ENCODE measurements at places on chromosomes 3 and 15.

- DNase-seq = peak; percentile 76
These were observed 2.2 kb downstream of the FOXB1 start for GRCh38 chr15:60006203-60006862.

DNA sequence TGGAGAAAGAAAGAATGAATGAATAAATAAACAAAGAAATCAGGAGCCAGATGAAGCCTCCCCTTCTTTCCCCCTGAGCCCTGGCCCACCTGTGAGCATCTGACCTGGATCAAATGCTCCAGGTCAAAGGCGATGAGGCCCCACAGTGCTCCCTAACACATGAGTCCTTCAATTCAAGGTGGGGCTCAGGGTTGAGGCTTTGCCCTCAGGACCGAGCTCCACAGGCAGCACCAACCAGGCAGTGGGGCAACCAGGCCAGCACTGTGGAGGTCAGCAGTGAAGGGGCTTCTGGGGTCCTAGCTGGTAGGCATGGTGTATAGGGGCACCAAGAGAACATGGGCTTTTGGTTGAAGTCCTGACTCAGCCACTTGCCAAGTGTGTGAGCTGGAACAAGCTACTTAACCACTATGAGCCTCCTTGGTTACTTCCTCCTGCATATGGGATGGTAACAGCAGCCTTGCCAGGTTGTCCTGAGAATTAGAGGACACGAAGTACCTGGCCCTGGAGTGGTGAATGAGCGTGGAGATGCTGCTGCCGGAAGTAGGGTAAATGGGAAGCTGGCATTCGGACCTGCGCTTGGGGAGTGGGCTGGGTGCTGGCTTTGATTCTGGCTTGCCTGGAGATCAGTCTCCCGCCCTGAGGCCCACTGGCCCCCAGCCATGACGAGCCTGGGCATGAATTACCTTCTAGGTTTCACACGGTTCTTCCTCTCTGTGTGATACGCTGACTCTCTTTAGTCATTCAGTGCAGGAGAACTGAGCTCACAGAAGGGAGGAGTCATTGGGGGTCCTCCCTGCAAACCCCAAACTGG, 10.0 kb upstream of the PAQR5 start:
- DNase-seq = no peak

DNA sequence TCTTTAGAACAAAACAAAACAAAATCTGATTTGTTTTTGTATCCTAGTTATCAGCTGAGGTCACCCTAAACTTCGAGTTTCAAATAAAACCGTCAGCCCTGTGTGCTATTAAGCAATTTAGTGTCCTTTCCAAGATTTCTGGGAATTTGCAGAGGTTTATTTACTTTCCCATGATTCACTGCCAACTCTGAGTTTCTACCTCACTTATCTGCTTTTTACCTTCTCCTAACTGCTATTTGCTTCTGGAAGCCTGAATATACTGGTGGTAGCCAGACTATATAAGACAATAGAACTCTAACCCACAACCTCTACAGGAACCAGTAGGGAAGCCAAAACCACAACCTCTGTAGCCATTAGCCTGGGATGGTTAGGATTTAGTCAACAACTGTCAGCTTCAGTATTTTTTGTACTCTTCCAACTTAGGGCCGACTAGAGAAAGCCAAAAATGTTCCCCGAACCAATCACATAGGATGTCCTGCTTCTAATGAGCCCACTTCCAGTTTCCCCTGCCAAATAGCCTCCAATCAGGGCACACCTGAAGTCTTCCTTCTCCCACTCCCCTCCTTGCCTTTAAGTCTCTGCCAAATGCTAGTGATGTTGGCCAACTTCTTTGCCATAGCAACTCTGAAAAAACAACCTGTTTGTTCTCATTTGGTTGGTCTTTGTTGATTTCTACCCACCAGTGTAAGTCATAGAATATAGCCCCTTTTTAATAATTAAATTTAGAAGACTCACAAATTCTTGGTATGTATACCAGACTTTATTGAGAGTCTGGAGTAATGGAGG, 273.1 kb downstream of the ULK4 start:
- no peak for DNase-seq

GRCh38 chr3:167854846-167855245, 119.3 kb downstream of the SERPINI1 start:
- no peak for DNase-seq

DNA sequence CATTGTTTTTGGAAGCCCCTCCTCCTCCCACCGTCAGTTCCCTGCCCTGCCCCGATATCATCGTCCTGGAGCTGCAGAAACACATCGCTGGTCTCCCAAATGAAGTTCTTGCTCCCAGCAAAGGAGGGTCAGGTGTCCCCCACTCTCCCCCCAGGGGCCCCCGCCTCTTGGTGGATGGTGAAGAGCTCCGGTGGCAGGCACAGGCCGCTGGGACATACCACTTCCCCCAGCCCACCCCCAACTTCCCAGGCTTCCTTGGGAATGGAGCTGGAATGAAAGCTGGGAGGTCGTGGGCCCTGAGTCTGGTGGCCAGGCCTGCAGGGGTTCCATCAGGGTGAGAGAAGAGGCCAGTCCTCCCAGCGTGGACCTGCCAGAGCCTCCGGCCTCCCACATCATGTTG, 137.7 kb downstream of the CHSY1 start:
- DNase-seq = no peak

GRCh38 chr15:58548308-58549012, 116.7 kb downstream of the LIPC start:
- DNase-seq = no peak

DNA sequence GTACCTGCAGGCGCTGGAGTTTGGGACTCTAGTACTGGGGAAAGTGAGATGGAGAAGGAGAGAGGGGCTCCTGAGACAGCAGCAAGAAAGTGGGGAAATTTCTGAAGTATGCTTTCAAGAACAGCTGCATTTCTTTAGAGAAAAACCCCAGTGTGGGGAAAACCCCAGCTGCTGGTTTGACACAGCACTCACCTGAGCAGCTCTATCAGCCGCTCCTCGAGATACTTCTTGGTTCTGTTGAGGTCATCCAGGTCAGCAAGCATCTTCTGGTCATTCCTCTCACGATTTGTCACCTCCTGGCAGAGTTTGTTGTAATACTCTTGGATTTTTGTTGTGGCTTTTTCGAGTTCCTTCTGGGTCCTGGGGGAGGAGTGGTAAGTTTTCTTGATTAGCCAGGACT, 18.8 kb downstream of the CXCR6 start:
- no peak for DNase-seq

GRCh38 chr15:99850517-99850916, 117.3 kb upstream of the LYSMD4 start:
- DNase-seq = no peak

DNA sequence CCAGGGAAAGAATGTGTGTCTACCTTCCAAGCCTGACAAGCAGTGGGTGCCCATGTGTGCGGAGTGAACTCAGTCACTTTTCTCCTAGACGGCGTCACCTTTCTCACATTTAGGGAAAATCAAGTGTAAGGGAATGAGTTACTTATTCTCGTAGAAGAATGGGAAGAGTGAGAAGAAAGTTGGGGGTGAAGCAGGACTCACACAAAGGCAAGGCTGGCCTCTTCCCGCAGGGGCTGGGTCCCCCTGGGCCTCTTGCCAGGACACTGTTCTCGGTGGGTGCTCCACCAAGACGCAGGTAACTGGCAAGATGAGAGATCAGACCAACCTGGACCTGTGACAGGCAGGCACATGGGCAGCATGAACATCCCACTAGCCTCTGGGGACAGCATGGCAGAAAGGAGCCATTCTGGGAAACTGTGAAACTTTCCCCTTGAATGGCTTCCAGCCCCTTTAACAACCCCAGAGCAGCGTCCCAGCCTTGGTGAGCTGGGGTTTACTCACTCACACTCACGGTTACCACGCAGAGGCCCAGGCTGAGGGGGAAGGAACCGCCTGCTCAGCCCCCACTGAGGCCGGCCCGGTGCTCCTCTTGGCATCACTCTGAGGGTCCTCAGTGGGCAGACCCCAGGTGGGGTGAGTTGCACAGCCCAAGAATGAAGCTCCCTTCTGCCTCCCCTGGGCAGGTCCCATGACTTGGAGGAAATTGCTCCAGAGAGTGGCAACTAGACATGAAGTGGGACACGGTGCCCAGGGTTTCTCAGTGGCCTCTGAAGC, 15.0 kb upstream of the SRP14 start:
- no peak for DNase-seq

GRCh38 chr3:43076857-43077256, 29.0 kb downstream of the POMGNT2 start:
- no peak for DNase-seq

GRCh38 chr15:95901271-95901670, 429.2 kb upstream of the NR2F2 start:
- no peak for DNase-seq

GRCh38 chr3:50423543-50423942, 64.2 kb upstream of the TMEM115 start:
- DNase-seq = no peak

DNA sequence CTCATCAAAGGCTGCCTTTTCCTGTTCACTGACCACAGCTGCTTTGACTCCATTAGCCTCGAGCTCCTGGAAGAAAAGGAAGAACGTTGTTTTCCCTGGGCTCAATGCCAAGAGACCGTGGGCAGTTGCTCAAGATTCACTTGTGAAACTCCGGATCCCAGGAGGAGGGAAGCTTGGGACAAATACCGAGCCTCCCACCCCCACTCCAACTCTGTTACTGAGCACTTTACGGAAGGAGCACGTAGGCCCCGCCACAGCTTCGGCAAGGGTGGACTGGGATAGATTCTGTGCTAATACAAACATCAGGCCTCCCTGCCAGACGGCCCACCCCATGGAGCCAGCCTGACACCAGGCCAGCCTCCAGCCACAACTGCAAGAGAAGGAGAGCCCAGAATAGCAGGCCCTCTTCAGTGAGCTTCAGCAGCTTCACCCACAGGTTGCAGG, 10.8 kb upstream of the FANCD2 start:
- DNase-seq = peak; percentile 90

- peak; percentile 55 for DNase-seq
These were observed 14.2 kb upstream of the CLEC3B start for GRCh38 chr3:45011756-45012508.

GRCh38 chr15:70437089-70437488, 326.3 kb downstream of the UACA start:
- no peak for DNase-seq

GRCh38 chr15:72176159-72176558, 21.4 kb downstream of the GRAMD2A start:
- DNase-seq = no peak

DNA sequence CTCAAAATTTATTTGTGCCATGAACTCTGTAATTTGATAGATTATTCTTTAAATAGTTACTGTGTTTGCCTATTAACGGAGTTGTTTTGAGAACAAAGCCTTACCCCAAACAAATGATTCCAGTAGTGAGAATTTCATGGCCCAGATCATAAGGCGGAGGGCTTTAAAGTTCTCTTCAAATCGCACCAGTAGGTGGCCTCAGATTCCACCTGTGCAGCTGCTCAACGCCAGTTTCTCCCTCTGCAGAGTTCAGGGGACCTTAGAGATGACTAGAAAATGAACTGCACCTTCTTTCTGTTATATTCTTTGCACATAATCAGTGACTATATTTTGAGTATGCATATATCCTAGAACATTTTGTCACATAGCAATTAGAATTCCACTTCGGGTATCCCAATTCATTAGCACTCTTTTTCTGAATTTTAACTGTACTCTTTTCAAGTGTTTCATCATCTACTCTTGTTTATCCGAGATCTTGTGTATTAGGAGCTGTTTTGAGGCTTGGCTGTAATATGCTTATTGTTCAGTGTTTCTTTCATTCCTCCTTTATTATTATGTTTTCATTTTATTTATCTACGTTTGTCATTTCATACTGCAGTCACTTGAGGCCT, 232.6 kb upstream of the CHRM5 start:
- peak; percentile 10 for DNase-seq

DNA sequence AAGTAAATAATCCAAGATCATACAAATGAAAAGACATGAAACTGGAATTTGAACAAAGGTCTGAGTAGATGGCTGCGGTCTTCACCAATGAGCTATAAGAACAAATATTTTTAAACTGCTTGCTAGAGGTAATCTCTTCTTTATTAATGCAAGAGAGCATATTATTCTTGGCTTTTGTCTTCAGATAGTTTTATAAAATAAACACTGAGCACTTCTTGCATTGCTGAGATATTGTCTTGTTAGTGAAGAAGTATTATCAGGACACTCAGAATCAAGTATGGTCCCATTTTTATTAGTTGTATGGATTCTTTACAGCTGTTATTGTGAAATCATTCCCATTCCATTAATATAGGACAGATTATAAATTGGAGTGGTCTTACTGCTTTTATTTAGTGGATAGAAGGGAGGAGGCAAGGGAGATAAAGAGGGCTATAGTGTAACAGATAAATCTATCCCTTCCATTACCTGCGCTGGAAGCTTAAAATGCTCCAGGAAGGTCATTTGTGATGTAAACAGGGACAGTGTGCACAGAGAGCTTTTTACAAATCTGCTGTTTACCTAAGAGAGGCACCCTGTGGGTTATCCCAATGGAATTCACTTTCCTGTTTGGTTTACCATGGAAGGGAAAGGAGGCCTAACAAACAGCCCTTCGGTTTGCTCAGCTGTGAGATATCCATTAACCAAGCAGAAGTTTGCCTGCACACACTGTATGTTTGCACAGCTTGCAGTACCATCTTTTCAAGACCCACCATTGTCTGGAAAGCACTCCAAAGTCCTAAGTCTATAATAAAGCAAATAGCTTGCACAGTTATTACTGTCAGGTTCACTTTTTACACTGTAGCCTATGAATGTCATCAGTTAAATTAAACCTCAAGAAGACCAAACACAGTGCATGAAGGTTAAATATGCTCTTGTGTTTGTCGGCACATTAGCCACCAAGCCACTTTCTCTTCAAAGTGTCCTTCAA, 347.7 kb upstream of the TGFBR2 start:
- DNase-seq = no peak

GRCh38 chr3:148950806-148951205, 40.5 kb upstream of the GYG1 start:
- DNase-seq = no peak

DNA sequence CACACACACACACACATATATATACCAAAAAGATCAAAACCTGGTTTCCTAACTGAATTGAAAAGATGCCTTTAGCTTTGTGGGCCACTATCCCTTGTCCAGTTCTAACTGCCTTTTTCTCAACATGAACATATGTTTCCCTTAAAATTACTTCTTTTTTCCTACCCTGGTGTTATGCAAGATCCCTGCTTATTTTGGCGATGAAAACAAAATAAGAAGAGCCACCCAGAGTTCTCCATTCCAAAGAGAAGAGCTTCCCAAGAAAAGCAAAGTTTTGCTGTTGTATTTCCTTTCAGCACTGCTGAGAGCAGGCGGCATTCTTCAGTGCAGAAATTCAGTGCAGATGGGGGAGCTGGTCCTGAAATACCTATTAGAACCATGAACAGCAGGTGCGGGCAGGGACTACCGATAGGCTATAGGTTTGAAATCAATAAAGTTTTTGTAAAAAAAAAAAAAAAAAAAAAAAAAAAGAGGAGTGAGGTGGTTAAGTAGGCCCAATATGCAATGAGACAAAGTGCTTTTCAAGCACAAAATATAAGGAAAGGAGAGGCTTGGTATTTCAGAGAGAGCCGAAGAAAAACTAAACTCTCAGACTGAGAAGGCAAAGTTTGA, 238.0 kb downstream of the FOXP1 start:
- DNase-seq = no peak

Data from suppressor macrophage treated with lipopolysaccharide for 4 hours (primary cell).